ENCODE measurements at places on chromosomes 12 and 14.

DNA sequence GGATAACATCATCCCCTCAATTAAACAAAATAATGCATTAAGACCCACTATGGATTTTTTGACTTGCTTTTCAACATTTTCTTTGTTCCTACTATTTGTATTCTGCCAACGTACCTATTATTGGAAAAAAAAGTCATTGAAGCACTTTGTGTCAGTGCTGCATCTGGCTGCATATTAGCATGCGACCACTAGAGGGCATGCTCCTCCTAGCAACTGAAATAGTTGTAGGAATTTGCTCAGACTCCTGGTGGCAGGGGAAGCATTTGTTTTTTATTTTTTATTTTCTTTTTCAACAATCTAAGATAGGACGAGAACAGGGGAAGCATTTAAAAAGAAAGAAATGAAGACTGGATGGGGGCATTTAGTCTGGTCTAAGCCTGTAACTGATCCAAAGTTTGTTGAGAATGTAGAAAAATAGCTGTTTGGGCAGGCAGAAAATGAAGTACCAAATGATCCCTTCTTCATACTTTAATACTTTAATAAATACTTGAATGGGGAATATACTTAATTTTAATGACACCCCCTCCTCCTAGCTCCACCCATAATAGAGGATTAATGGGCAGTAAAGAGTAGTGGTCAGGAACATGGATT lies 14.5 kb upstream of the CLEC4A start:
- peak; percentile 65 for DNase-seq

GRCh38 chr12:9049520-9050133 lies 60.3 kb downstream of the KLRG1 start:
- no peak for DNase-seq

- DNase-seq: no peak
These were observed 9.9 kb downstream of the POP5 start for GRCh38 chr12:120571299-120571698.

DNA sequence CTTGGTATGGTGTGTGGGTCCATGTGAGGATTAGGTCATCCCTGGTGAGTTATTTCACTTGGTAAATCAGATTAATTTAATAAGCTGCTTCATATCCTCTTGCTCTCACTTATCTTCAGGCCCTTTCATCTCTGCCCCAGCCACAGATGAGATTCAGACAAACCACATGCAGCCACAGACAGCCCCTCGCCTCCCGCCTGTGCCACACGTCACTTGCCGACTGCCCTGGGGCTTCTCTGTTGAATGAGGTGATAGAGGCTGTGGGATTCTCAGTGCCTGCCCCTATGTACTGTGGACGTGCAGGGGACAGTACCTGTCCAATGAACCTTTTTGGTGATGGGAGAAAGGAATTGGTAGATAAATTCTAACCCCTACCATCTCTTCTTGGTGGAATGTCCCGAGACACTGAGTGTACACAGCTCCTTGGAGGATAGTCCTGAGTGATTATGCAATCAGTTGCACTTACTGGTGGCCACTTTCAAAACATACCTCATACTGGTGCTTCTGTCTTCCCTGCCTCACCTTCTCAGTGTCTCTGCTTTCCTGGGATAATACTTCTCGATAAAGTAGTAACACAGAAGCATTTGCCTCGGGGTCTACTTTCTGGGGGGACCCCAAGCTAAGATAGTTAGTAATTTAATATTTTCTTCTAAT lies 248.7 kb downstream of the TTC6 start:
- no peak for DNase-seq

- DNase-seq: peak; percentile 90
These were observed 2.3 kb upstream of the HSPB8 start for GRCh38 chr12:119176267-119177055.

- no peak for DNase-seq
These were observed 6.8 kb downstream of the FIGNL2 start for GRCh38 chr12:51841727-51842126.

- DNase-seq: no peak
These were observed 960.9 kb upstream of the FBXO33 start for GRCh38 chr14:40393143-40393542.

DNA sequence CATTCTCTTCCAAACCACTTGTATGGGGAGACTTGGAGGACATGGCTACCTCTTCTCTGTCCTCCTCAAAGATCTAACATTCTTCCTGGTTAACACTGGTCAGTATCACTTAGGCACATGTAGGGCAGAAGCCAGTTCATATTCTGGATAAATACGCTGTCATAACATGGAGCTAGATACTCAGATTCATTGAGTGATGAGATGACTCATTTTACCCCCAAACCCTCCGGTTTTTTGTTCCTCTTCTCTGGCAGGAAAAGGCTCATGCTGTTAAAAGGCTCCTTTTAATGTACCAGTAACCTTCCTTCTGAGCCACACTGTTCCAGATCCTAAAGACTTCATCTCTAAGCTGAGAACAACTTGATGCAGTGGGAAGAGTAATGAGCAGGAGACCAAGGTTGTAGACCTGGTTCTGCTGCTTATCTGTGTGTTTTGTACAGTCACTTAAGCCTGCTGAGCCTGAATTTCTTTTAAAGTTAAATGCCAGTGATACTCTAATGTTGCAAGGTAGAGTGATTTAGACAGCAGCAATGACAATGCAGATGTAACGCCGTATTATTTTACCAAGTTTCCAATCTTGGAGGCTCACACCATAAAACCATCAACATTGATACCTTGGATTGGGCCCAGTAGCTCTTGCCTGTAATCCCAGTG lies 57.3 kb upstream of the ELK3 start:
- no peak for DNase-seq

GRCh38 chr12:103422746-103423515 lies 72.8 kb downstream of the C12orf42 start:
- no peak for DNase-seq

DNA sequence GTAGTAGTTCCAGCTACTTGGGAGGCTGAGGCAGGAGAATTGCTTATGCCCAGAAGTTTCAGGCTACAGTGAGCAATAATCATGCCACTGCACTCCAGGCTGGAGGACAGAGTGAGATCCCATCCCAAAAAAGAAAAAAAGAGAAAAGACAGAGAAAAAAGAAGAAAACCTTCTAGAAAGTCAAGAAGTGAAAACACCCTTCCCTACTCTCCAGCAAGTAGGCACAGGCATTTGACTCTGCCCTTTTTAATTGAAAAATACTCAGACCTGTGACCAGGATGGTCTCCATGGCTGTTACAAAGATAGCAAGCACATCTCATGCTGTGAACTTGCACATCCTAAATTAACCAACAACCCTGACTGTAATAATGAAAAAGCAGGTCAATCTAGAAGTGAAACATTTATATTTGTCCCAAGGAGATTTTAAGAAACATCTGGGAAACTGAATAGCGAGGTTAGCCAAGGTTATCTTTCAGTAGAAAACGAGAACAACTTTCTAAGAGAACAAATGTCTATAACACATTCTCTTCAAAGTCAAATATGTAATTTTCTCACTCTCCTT lies 2.0 kb downstream of the TMTC1 start:
- no peak for DNase-seq

DNA sequence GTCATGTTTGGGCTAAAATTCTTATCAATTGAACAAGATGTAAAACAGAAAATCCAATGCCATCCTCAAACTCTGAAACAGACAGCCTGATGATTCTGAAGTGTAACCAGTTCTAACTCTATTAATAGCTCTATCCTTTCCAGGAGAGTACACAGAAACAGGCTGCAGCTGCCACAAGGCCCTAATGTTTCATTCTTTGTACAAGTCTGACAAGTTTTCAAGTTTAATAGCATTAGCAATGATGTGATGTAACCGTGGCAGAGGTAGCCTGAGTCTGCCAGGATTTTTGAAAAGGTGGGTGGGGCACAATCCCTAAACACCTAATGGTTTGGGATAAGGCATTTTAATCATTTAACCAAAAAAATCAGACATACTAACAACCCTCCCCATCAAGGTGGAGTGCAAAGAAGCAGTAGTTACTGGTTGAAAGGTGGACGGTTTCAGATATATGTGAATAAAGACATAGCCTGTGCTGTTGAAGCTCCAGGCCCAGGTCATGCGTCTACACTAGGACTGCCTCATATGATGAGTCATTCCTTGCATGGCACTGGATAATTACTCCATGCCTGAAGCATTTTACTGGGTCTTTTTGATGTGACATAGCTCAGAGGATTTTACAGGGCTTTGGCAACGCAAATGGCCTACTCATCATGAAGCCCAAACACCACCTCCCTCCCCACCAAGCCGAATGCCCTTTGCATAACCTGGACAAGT lies 145.1 kb upstream of the GRIP1 start:
- DNase-seq: peak; percentile 38

- no peak for DNase-seq
These were observed 24.5 kb downstream of the JDP2 start for GRCh38 chr14:75452324-75452723.

GRCh38 chr14:79246173-79246572 lies 965.1 kb downstream of the DIO2 start:
- DNase-seq: no peak

- DNase-seq: peak; percentile 79
These were observed 11.2 kb upstream of the PNMA1 start for GRCh38 chr14:73725116-73726024.

- DNase-seq: no peak
These were observed 11.9 kb downstream of the CDC42BPB start for GRCh38 chr14:103045371-103045869.

- DNase-seq: no peak
These were observed 41.1 kb downstream of the RPS29 start for GRCh38 chr14:49545071-49545470.

- DNase-seq: no peak
These were observed 9.3 kb upstream of the C12orf43 start for GRCh38 chr12:121025442-121026226.

DNA sequence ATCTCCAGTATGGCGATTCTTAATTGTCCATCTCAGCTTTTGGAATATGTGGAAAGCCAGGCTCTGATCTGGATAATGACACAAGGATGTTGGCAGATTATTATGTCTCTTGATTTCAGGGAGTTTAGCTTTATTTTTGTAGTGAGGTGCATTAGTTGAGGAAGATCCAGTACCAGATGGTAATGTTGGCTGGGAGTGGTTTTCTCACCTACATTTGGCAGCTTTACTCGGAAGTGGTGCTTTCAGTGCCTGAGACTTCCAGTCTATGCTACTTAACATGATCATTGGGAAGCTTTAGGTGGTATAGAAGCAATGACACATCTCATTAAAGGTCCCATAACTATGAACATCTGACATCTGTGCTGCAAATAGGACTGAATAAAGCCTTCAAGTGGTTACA lies 7.5 kb downstream of the SLC15A5 start:
- no peak for DNase-seq

- DNase-seq: no peak
These were observed 209.7 kb upstream of the BMP4 start for GRCh38 chr14:54166049-54166950.

Measured in lower leg skin (tissue), 4 donors.